MCF 10A (cell line): ENCODE measurements at places on chromosomes 5 and 9. TPM values are rescaled to one million over a fixed set of nuclear protein-coding genes. Genes with fewer than 3 reads are reported as not detected.

GRCh38 chr5:50969151-50970031 is 303.0 kb downstream of the PARP8 start:
- H3K4me1 ChIP-seq, result peaks cover 6% of the 10 kb centered on the region
- DNase-seq, result no peak
- H3K27ac ChIP-seq, result no peak overlapping the region

DNA sequence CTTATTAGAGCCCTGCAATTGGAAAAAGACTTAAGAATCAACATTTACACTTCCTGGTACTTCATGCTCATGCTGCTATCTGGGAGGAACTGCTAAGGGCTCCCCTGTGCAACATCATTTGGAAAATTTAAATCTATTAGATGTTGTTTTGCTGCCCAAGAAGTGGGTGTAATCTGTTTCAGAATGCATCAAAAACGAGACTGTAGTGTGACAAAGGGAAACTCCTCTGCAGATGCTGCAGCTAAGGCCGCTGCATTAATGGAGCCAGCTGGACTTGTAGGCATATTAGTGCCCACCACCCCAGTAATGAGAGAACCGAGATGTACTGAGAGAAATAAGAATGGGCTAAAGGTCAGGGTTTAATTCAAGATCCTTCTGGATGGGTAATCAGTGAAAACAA is 11.1 kb upstream of the PAIP1 start:
- peaks cover 7% of the 10 kb centered on the region for H3K4me1 ChIP-seq
- no peak overlapping the region for H3K27ac ChIP-seq
- no peak for DNase-seq
- no peak overlapping the region for H3K4me3 ChIP-seq
- H3K27me3 ChIP-seq, result no peaks in the 10 kb centered on the region
- no peaks in the 10 kb centered on the region for H3K36me3 ChIP-seq

DNA sequence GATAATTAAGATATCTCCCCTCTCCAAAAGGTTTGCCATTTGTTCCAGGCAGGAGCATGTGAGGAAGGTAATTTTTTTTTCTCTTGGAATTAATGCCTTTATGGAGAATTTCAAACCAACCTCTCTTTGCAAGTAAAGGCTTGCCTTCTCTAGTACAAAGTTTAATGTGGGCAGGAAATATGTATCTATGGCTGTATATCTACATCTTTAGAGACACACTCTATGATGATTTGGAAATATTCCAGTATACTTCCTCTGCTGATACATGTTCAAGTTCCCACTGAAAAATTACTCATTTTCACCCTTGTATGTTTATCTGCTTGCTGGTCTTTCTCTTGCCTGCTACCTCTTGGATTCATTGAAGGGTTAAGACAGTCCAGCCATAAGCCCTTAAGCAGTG is 83.5 kb upstream of the SEMA6A start:
- no peak overlapping the region for H3K27ac ChIP-seq
- DNase-seq, result no peak
- H3K36me3 ChIP-seq, result no peaks in the 10 kb centered on the region
- H3K27me3 ChIP-seq, result no peaks in the 10 kb centered on the region
- H3K4me1 ChIP-seq, result peaks cover 2% of the 10 kb centered on the region

- no peak overlapping the region for H3K4me3 ChIP-seq
- H3K36me3 ChIP-seq, result no peaks in the 10 kb centered on the region
- no peaks in the 10 kb centered on the region for H3K27me3 ChIP-seq
- no peak overlapping the region for H3K27ac ChIP-seq
- no peak for DNase-seq
Measured at GRCh38 chr5:106827061-106827460, 843.7 kb downstream of the EFNA5 start.

DNA sequence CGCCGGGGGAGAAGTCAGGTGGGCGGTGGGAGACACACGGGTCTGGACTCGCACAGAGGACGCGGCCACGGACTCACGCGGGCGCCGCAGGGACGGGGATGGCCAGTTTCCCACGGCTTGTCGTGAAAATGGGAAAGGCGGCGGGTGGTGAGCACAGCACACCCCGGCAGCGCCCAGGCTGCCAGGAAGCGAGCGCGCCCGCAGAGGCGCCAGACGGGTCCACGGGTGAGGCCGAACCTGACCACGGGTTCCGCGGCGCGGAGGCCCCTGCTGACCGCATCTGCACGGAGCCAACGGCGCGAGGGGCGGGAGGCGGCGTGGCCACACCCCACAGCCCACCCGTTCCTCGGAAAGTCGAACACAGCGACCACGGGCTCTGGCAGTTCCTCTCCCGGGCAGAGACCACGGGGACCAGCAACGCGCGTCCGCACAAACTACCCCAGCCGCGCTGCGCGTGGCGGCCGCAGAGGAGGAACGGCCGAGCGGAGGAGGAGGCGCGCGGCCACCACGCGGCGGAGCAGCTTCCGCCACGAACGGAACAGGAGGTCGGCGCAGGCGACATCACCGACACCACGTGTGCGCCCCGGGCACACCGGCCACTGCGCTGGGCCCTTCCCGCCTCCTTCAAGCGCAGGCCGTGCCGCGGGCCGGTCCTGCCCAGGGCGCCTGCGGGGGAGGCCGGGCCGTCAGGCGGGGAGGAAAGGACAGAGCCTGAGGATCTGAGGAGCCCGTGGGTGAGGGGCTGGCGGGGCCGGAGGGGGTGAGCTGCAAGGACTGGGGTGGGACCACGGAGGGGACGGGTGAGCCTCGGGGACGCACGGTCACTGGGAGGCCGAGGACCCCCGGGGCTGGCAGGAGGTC is 5.6 kb downstream of the EXD3 start:
- H3K27ac ChIP-seq, result no peak overlapping the region
- no peak for DNase-seq
- peaks cover 8% of the 10 kb centered on the region for H3K4me1 ChIP-seq
- no peak overlapping the region for H3K4me3 ChIP-seq

GRCh38 chr5:178284996-178285395 is 52.4 kb upstream of the PHYKPL start:
- peaks cover 30% of the 10 kb centered on the region for H3K4me1 ChIP-seq
- no peak overlapping the region for H3K27ac ChIP-seq
- H3K27me3 ChIP-seq, result no peaks in the 10 kb centered on the region
- DNase-seq, result no peak
- no peak overlapping the region for H3K4me3 ChIP-seq

- H3K36me3 ChIP-seq, result no peaks in the 10 kb centered on the region
- peaks cover 34% of the 10 kb centered on the region for H3K27me3 ChIP-seq
- H3K27ac ChIP-seq, result no peak overlapping the region
- DNase-seq, result no peak
- H3K4me1 ChIP-seq, result no peaks in the 10 kb centered on the region
Measured at GRCh38 chr5:180639741-180640610, 9.4 kb downstream of the FLT4 start.

DNA sequence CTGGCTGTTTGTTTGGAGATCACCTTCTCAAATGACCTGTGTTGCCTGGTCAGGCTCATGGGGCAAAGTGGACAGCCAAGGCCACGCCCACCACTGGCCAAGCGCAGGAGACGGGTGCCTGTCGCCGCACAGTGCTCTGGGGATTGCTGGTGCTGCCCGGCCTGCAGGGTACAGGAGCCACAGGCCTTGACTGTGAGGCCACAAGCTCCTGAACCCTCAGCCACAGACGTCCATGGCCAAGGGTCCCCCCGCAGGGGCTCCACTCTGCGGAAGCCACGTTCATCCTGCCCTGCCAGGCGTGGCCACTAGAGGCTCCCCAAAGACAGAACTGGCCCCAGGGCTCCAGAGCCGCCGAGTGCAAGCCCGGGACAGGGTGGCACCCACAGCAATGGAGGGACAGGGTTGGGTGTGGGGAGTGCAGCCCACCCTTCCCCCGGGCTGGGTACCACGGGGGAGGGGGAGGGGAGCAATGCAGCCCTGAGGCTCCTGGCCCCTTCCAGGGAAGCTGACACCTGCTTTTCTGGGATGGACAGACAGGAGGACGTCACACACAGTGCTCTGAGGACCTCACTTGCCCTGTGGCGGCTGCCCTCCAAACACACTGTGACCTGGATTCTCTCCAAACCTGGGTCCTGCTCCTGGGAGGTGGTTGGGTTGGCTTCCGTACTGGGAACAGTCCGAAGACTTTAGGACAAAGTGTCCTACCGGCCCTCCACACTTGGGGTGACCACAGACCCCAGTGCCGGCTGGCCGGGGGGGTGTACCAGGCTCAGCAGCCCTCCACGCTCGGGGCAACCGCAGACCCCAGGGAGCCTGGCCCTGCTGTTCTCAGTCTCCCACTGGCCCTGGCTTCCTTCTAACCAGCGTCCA is 21.5 kb downstream of the TPPP start:
- no peak overlapping the region for H3K4me3 ChIP-seq
- H3K27ac ChIP-seq, result no peak overlapping the region
- H3K36me3 ChIP-seq, result peaks cover 4% of the 10 kb centered on the region

- no peak overlapping the region for H3K4me3 ChIP-seq
- H3K27ac ChIP-seq, result no peak overlapping the region
- peaks cover 26% of the 10 kb centered on the region for H3K36me3 ChIP-seq
- peak; percentile 53 for DNase-seq
Measured at GRCh38 chr5:55708732-55709131, 3.4 kb downstream of the SLC38A9 start.

- H3K27ac ChIP-seq, result no peak overlapping the region
- H3K4me1 ChIP-seq, result peaks cover 12% of the 10 kb centered on the region
- H3K4me3 ChIP-seq, result no peak overlapping the region
- no peaks in the 10 kb centered on the region for H3K36me3 ChIP-seq
- no peaks in the 10 kb centered on the region for H3K27me3 ChIP-seq
Measured at GRCh38 chr5:170639221-170639925, 135.6 kb downstream of the KCNIP1 start.

- H3K36me3 ChIP-seq, result no peaks in the 10 kb centered on the region
- H3K4me3 ChIP-seq, result no peak overlapping the region
- no peak for DNase-seq
- H3K27me3 ChIP-seq, result no peaks in the 10 kb centered on the region
- no peaks in the 10 kb centered on the region for H3K4me1 ChIP-seq
Measured at GRCh38 chr5:89303033-89303480, 420.1 kb upstream of the MEF2C start.

GRCh38 chr5:132414634-132415378 is 45.3 kb downstream of the SLC22A5 start:
- no peaks in the 10 kb centered on the region for H3K36me3 ChIP-seq
- DNase-seq, result peak; percentile 95
- H3K4me1 ChIP-seq, result peaks cover 50% of the 10 kb centered on the region
- H3K27me3 ChIP-seq, result no peaks in the 10 kb centered on the region

DNA sequence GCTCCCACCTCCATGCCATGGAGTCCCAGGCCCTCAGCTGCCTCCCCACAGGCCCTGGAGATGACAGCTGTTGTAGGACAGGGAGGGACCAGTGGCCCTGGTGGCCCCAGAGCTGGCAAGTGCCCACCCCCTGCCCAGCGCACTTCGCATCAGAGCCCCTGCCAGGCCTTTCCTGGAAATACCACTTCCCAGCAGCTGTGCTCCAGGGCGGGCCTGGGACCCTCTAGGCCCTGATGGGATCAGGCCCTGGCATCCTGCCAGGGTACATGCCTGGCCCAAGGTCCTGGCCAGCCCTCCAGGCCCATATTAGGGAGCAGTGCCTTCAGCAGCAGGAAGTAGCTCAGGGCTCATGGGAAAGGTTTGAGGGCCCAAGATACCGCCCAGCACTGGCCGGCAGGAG is 2.5 kb downstream of the KCNT1 start:
- no peak overlapping the region for H3K4me3 ChIP-seq
- H3K36me3 ChIP-seq, result no peaks in the 10 kb centered on the region
- H3K27me3 ChIP-seq, result peaks cover 16% of the 10 kb centered on the region
- no peak overlapping the region for H3K27ac ChIP-seq

- peaks cover 21% of the 10 kb centered on the region for H3K4me1 ChIP-seq
- no peak for DNase-seq
- H3K36me3 ChIP-seq, result no peaks in the 10 kb centered on the region
- H3K27ac ChIP-seq, result no peak overlapping the region
- H3K4me3 ChIP-seq, result no peak overlapping the region
Measured at GRCh38 chr5:24791326-24791725, 146.5 kb upstream of the CDH10 start.

GRCh38 chr9:13149454-13149853 is 130.0 kb downstream of the MPDZ start:
- no peak overlapping the region for H3K27ac ChIP-seq
- no peak for DNase-seq
- no peaks in the 10 kb centered on the region for H3K27me3 ChIP-seq
- no peak overlapping the region for H3K4me3 ChIP-seq

GRCh38 chr5:122871661-122872060 is 26.2 kb downstream of the SNX24 start:
- H3K4me1 ChIP-seq, result peaks cover 14% of the 10 kb centered on the region
- no peak for DNase-seq
- H3K27ac ChIP-seq, result no peak overlapping the region
- peaks cover 18% of the 10 kb centered on the region for H3K36me3 ChIP-seq

GRCh38 chr9:136644593-136645351 is 17.9 kb upstream of the EGFL7 start:
- H3K4me3 ChIP-seq, result no peak overlapping the region
- H3K27me3 ChIP-seq, result peaks cover 15% of the 10 kb centered on the region
- DNase-seq, result no peak
- no peaks in the 10 kb centered on the region for H3K4me1 ChIP-seq
- H3K36me3 ChIP-seq, result no peaks in the 10 kb centered on the region

- H3K27ac ChIP-seq, result no peak overlapping the region
- peaks cover 35% of the 10 kb centered on the region for H3K4me1 ChIP-seq
- H3K36me3 ChIP-seq, result no peaks in the 10 kb centered on the region
- H3K27me3 ChIP-seq, result no peaks in the 10 kb centered on the region
Measured at GRCh38 chr5:54304040-54304439, 6.3 kb downstream of the ARL15 start.

DNA sequence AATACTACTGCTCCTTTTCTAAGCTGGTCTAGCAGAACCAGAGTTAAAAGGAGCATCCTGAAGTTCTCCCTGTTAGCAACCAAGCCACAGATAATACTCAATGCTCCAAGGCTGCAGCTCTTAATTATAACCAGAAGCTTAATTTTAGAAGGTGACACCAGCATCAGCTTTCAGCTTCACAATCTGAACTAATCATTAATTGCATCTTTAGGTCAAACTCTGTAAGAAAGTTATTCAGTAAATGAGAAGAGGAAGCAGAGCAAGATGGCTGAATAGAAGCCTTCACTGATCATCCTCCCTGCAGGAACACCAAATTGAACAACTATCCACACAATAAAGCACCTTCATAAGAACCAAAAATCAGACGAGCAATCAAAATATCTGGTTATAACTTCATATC is 38.5 kb downstream of the APBA1 start:
- no peak overlapping the region for H3K4me3 ChIP-seq
- H3K4me1 ChIP-seq, result no peaks in the 10 kb centered on the region
- DNase-seq, result no peak
- H3K27ac ChIP-seq, result no peak overlapping the region

PCDHAC1 gene
- total RNA-seq, result 17.2 and 26.3 TPM in 2 replicates

GPX3 gene
- not detected in 2 replicates for total RNA-seq

GRIA1 gene
- not detected in 2 replicates for total RNA-seq

GCNT4 gene
- 1.4 and 1.8 TPM in 2 replicates for total RNA-seq

ARL14EPL gene
- not detected in 2 replicates for total RNA-seq
